Stimulated activated CD4-positive, alpha-beta T cell treated with anti-CD3 and anti-CD28 coated beads, Interleukin-4, amount 100 ng/mL, for 4 hours (primary cell): ENCODE measurements at places on chromosomes 3 and 15.

DNA sequence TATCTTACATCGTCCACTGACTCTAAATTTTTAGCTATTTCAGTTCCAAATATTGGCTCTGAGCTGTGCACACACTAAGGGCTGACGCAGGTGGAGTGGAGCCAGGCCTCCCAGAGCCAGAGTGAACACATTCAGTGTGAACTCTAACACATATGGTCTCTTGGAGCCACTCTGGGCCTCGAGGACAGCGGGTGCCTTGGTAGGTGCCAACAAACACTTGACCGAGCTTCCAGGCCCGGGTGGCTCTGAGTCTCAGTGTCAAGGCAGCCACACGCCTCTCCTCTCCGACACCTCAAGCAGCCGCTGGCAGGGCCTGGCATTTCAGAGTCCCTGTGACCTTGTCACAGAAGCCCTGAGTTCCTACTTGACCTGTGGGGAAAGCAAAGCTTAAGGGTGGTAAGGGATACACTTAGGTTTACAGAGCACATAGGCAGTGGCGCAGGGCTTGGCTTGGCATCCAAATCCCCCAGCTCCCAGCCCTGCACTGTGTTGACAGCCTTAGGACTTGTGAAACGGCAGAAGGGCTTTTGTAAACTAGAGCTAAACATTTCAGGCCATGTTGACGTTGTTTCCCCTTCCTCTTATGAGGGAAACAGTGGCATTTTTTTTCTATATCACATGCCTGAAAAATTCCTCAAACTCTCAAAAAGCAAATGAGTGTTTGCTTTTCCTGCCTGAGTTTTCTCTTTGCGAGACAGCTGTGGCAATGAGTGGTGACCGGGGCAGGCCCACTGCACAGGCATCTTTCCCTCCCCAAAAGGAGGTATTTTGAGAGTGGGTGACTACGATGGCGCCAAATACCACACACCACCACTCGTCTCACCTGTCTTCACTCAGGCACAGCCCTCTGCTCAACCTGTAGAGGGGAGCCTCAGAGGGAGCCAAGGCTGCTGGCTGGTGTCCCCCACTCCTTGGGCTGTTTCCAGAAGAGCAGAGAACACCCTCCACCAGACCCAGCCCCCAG, 60.8 kb downstream of the DAPK2 start:
- DNase-seq, result no peak

DNA sequence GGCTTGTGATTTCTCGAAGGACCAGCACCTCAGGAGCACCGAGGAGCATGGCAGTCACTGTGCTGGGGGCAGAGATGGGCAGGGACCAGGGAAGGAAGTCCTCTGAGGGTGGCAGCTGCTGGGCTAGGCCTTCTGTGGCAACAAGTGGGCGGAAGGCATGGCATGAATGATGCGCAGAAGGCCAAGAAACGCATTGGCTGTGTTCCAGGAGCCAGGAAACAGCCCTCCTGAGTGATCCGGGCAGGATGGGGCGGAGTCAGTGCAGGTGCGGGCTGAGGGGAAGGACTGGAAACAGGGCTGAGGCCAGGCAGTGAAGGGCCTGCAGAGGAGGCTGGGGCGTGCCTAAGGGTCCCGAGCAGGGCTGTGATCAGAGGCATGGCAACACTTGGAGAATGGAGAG, 23.6 kb downstream of the MRPS11 start:
- no peak for DNase-seq

GRCh38 chr15:68298882-68299381, 21.4 kb downstream of the FEM1B start:
- DNase-seq, result no peak

GRCh38 chr3:172132159-172132586, 92.8 kb downstream of the FNDC3B start:
- no peak for DNase-seq

DNA sequence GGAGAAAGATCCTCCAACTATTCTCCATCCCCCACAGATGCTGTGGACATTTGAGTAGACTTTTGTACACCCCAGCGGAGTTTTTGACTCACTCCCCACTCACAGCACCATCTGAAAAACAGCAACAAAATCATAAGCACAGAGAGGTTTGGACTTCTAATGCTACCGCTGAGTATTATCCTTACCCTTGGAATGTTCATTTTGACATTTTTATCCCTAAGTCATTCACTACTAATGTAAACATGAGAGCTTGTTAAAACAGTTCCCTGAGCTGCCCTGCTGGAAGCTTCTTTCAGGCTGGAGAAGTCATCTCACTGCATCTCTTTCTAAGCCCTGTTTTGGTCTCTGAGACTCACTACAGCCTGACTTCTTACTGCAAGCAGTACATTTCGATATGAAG, 1045.9 kb downstream of the MCTP2 start:
- no peak for DNase-seq

GRCh38 chr15:52819253-52819652, 29.1 kb upstream of the ONECUT1 start:
- no peak for DNase-seq

- DNase-seq, result no peak
Measured at GRCh38 chr3:138976047-138976446, 29.0 kb downstream of the FOXL2NB start.

DNA sequence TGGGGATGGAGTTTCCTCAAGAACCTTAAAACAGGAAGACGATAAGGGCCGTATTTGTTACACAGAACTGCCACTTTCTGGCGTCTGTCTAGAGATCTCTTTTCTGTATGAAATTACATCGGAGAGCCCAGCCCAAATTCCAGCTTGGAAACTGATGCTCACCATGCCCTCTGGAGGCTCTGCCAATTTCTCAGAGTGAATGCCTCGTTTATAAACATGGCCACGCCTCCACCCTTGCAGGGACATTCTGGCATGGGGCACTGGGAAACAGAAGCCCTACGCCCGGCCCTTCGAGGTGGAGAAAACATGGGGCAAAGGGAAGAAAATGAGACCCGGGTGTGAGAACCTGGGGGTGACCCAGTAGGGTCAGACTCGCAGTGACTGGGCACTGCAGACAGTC, 53.4 kb upstream of the SEC13 start:
- no peak for DNase-seq

DNA sequence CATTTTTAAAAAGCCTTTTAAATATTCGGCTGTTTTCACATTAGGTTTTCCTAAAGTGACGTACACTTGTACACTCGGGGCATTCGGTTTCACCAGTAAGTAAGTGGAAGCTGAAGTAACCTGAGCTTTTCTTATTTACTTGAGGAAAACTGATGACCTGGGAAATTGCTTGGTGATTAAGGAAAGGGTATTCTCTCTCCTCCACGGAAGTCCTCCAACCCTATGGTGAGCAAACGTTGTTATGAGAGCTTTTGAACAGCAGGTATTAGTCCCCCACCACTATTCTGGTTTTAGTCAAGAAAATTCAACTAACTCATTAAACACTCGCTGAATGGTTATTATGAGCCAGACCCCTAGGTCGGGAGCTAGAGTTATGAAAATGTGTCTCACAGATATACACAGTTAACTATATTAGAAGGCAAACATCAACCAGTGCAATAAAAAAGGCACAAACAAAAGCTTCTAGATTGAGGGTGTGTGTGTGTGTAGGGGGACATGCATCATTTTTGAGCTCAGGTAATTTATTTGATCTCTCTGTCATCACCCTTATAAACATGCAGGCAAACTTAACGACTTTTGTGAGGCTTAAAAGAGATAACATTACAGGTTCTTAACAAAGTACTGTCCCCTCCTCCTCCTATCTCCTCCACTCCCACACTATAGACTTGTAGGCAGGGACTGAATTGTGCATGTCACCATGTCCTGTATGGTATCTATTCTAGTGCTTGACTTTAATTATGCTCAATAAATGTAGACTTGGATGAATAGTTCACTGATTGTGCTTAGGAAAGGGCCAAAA, 143.3 kb upstream of the MB21D2 start:
- no peak for DNase-seq

- no peak for DNase-seq
Measured at GRCh38 chr3:194007592-194008337, 128.2 kb upstream of the HES1 start.

DNA sequence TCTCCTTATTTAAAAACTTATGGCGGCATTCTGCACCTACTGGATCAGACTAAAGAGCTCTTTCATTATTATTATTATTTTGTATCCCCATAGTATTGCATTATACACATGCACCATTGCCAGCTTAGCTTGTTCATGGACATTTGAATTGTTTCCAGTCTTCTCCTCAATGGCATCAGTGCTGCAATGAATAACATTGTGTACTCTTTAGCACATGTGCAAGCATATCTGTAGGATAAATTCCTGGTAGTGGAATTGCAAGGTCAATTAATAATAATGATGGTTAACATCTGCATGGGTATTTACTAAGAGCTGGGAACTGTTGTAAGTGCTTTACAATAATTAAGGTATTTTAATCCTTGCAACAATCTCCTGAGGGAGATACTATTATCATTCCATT, 52.0 kb downstream of the AMOTL2 start:
- DNase-seq, result no peak

DNA sequence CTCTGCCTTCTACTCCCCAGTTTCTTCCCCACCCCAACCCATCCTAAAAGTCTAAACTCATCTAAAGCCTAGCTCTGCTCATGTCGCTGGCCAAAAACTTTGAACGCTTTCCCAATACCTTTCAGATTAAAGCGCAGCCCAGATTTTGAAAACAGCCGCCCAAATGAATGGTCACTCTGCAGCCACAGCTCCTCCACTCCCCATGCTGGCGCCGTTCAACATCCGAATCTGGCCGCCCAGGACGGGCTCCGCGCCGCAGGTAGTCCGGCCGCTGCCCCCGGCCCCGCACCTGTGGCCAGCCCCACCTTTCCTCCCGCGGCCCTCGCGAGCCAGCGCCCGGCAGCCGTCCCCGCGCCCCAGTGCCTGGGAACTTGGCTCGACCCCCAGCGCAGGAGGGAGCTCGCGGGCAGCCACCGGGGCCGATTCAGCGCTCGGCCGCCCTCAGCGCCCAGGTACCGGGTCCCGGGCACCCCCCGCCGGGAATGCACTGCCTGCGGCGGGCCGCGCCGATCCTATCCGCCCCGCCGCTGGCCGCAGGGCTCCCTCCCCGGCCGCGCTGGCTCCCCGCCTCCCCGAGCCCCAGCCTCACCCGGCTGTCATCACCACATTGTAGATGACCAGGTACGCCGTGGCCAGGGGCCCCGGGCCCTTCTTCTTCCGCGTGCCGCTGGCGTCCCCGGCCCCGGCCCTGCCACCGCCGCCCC, 417 bp downstream of the HACD2 start:
- DNase-seq, result no peak

DNA sequence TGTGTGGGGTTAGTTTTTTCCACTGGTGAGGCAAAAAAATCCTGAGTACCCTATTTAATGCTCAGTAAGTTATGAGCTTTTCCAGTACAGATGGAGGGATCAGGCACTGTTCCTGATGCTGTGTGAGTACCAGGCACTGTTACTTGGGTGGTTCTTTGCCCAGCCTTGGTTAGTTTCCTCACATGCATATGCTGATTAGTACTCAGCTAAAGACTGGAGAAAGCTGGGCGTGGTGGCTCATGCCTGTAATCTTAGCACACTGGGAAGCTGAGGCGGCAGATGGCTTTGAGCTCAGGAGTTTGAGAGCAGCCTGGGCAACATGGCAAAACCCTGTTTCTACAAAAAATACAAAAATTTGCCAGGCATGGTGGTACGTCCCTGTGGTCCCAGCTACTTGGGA, 210.3 kb upstream of the SGO1 start:
- no peak for DNase-seq

GRCh38 chr3:4994823-4995499, 15.7 kb downstream of the BHLHE40 start:
- no peak for DNase-seq

DNA sequence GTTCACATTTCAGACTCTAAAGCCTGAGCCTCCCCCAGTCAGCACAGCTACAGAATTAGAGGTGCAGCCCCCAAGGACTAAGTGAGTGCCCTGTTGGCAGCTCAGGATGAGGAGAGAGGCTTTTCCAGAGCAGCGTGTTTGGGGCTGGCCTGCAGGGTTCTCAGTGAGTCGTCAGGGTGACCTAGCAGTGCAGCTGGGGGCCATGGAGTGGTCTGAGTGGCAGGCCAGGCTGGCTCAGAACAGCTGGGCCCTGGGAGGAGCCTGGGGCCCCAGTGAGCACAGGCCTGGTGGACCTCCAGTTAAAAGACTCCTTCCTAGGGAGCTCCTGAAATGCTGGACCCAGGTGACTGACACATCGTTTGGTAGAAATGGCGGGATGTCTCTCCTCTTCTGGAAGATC, 108.3 kb downstream of the SLC49A4 start:
- no peak for DNase-seq

- DNase-seq, result no peak
Measured at GRCh38 chr15:22958487-22959280, 21.5 kb downstream of the CYFIP1 start.
